ENCODE measurements at places on chromosomes 13 and 19.
A peak's percentile ranks its signal among the peaks of the same experiment; 100 is the strongest.

DNA sequence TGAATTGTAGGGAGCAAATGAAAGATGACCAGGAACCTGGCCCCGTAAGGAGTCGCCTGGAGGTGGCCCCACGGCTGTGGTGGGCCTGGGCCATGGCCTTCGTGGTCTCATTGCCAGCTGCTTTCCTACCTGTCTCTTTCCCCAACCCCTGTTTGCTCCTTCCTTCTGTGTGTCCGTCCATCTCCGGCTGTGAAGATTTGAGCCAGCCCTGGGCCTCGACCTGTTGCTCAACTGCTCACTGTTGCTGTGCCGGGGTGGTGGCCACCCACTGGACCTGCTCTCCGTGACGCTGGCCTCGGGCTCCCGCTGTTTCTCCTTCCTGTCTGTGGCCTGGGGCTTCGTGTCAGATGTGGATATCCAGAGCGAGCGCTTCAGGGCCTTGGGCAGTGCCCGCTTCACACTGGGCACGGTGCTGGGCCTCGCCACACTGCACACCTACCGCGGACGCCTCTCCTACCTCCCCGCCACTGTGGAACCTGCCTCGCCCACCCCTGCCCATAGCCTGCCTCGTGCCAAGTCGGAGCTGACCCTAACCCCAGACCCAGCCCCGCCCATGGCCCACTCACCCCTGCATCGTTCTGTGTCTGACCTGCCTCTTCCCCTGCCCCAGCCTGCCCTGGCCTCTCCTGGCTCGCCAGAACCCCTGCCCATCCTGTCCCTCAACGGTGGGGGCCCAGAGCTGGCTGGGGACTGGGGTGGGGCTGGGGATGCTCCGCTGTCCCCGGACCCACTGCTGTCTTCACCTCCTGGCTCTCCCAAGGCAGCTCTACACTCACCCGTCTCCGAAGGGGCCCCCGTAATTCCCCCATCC, 8.5 kb downstream of the DBP start:
- DNase-seq, result no peak

- no peak for DNase-seq
Measured at GRCh38 chr13:52749419-52749818, 9.8 kb upstream of the CNMD start.

- DNase-seq, result peak; percentile 77
Measured at GRCh38 chr19:543910-544608, at the start of gene GZMM. Gene GZMM, plus strand, starts transcription at chr19:544053. Its CDS starts 19 bp downstream, at chr19:544072.

GRCh38 chr13:99892196-99892613, 79.4 kb downstream of the ZIC5 start:
- DNase-seq, result no peak

GRCh38 chr19:15449620-15450527, at the start of gene WIZ:
Gene WIZ, minus strand, starts transcription at chr19:15449956. Its CDS starts 1,649 bp downstream, at chr19:15448307.
- DNase-seq, result peak; percentile 84

DNA sequence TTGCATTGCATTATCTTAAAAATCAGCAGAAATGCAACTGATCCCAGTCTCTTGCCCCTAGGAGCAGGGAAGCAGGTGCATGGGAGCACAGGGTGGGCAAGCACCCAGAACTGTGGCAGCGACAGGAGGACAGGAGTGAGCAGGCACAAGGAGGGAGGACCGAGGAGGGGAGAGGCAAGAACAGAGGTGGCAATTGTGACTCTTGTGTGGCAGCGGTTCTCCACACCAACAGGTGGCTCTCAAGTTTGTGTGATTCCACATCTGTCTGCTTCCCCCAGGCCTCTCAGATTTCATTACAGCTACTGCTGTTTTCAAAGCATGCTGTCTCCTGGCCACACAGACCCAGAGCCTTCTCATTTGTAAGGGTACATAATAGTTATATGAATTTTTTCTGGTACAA, 108.5 kb downstream of the STK24 start:
- no peak for DNase-seq

DNA sequence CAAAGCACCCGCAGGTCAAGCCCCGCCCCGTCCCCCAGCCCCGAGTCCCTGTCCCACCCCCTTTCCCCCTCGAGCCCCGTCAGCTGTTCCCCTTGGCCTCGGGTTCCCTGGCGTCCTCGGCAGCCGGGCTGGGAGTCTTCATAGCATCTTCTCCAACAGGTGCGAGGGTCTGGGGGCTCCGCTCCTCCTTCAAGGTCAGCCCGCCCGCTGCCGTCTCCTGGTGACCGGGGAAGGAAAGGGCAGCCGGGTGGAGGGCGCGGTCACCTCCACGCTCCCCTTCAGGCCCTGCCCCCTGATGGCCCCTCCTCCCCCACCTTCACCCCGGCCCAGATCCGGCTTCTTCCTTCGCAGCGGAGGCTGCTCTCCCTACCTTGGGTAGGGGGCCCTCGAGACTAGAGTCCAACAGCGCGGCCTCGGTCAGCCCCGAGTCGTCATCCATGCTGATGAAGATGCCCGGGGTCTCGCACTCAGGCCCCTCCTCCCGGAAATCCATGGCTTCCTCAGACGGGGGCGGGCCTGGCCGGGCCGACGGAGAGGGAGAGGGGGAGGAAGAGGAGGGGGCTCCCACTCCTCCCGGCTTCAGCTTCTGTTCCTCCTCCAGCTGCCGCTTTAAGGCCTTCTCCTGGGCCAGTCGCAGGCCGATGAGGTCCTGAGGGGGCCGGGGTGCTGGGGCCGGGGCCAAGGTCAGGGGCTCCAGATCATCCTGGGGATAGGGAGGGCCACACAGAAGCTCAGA, 541 bp upstream of the RSPH6A start:
- DNase-seq, result no peak

GRCh38 chr19:18746401-18747325, 44.4 kb downstream of the COMP start:
- no peak for DNase-seq

GRCh38 chr19:11265177-11265784, 3.0 kb upstream of the DOCK6 start:
- no peak for DNase-seq

DNA sequence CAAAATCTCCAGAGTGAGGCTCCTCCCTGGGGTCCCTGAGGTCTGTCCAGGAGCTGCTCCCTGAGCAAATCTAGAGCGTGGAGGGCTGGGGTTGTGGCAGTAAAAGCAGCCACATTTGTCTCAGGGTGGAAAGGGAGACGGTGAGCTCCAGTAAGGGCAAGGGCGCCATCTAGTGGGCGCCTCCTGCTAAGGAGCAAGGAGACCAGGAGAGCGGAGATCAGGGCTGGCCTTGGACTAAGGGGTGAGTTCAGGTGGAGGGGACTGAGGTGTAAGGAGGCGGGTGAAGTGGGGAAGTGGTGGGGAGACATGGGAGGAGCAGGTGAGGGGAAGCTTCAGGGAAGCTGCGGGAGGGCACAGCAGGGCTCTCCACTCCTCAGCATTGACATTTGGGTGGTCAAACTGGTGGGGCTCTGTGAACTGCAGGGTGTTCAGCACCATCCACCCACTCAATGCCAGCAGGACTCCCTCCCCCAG, 5.3 kb upstream of the CEACAM21 start:
- DNase-seq, result peak; percentile 92

DNA sequence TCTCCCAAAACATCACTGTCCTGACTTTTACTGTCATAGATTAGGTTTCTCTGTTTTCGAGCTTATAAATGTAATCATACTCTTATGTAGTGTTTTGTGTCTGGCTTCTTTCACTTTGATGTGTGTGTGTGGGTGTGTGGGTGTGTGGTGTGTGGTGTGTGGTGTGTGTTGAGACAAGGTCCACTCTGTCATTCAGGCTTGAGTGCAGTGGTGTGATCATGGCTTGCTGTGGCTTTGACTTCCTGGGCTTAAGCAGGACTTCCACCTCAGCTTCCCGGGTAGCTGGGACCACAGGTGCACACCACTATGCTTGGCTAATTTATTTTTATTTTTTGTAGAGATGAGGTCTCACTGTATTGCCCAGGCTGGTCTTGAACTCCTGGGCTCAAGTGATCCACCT, 59.6 kb downstream of the PDS5B start:
- DNase-seq, result no peak

DNA sequence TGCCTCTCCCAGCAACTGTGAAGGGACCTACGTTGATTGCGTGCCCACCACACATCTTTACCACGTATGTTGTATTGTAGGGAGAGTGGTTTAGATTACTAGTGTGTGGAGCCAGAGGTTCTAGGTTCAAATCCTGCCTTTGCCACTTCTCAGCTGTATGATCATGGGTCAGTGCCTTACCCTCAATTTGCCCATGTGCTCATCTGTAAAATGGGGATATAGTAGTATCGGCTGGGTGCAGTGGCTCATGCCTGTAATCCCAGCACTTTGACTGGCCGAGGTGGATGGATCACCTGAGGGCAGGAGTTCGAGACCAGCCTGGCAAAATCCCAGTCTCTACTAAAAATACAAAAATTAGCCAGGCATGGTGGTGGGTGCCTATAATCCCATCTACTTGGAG, 578 bp upstream of the LGALS4 start:
- no peak for DNase-seq

- DNase-seq, result no peak
Measured at GRCh38 chr19:35118268-35119020, 2.8 kb downstream of the FXYD3 start.

- DNase-seq, result no peak
Measured at GRCh38 chr19:30634131-30634830, 262.1 kb downstream of the ZNF536 start.

- peak; percentile 64 for DNase-seq
Measured at GRCh38 chr19:43798546-43799409, 3.5 kb downstream of the LYPD5 start.

DNA sequence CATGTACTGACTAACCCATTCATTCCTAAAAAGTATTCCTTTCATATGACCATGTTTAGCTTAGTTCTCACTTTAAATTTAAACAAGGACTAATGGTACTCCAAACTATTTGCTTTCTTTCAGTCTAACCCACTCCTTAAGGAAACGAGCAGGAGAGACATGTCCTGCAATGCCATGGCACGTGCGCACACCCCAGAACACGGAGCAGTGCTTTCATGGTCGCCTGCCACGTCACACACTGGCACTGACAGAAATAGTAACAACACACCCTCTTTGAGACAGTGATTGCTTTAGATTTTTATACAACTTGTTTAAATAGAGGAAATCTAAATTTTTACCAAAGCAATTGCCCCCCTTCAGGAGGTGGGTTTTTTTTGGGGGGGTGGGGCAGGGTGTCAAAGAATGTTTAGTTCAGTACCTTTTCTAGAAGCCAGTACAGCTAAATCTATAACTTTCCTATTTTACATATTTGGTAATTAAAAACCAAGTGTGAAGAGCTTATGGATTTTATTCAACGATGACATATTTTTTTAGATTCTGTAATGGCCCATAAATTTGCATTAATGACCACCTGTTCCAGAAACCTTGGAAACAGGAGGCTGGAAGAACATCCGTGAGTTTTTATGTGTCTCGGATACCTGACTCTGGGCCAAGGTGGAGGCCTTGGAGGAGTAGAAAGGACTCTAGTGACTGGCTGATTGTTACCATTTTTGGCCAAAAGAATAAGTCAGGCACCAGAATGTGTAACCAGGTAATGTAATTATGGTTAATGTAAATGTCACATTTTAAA, 247.1 kb downstream of the DCT start:
- no peak for DNase-seq

DNA sequence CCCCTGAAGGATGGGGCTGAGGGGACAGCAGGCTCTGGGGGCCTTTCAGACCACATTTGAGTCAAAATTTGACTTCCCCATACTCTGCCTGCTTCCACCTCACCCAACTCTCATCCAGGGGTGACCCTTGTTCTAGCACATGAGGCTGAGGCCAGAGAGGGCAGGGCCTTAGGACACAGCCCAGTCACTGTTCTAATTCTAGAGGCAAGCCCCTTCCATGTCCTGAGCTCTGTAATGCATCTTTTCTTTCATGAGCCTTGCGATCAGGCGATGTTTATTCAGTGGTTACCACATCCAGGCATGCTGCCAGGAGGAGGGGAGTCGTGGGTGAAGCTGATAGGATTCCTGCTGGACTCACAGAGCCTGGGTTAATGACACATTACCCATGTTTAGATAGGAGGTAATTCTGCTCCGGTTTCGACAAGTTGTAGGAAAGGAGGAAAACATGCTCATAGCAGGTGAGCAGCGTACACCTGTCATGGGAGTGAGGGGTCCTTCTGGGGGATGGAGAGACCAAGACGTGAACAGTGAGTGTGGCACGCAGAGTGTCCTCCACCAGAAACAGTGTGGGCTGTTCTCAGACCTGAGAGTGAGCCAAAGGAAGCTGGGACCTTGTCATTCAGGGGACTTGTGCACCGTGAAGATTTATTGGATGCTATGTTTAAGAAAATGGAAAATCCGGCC, 9.3 kb downstream of the RPS9 start:
- DNase-seq, result no peak

DNA sequence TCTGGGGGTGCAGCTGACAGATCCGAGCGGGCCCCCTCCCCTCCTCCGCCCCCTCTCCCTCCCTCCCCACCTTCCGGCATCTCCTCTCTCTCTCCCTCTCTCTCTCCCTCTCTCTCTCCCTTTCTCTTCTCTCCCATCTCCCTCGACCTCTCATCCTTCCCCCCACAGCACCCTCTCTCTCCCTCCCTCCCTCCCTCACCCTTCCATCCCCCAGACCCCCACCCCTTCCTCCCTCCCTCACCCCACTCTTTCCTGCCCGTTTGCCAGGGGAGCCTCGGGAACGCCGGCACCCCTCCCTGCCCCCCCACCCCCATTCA, 666 bp downstream of the CELF5 start:
- no peak for DNase-seq

DNA sequence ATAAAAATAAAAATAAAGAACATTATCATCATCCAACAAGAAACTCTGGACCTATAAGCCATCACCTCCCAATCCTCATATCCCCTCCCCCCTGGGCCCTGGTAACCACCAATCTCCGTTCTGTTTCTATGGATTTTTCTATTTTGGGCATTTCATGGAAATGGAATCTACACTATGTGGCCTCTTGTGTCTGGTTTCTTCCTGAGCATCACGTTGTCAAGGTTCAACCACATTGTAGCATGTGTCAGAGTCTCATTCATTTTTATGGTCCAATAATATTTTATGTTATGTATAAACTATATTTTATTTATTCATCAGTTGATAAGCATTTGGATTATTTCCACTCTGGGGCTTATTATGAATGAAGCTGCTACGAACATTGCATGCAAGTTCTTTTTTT, 26.9 kb downstream of the SULT2B1 start:
- DNase-seq, result no peak

- no peak for DNase-seq
Measured at GRCh38 chr13:28267497-28267896, 129.2 kb downstream of the PAN3 start.

GRCh38 chr13:99916366-99917103, 55.0 kb downstream of the ZIC5 start:
- DNase-seq, result no peak

DNA sequence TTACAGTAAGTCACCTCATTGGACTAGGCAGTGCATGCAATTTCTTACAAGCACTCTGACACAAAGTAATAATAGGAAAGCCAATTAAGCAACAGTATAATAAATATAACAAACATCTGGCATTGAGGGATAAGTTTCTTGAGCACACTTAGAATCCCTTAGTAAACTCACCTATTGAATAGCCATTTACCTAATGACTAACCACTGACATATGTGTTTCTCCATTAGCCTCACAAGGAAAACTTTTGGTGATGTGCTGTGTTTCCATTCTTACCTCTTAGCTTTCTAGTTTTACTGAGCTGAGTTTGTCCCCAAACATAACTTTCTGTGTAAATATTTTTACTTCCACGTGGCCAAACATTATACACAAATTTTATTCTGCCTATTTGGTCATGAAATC, 47.4 kb upstream of the PCDH9 start:
- DNase-seq, result no peak

- DNase-seq, result no peak
Measured at GRCh38 chr13:44347949-44348348, 25.7 kb upstream of the SERP2 start.
